Ecto neural progenitor cell (in vitro differentiated cells): ENCODE measurements at places on chromosomes 3 and 15.

- no peak for DNase-seq
These were observed 333.0 kb upstream of the SATB1 start for GRCh38 chr3:18758047-18758704.

DNA sequence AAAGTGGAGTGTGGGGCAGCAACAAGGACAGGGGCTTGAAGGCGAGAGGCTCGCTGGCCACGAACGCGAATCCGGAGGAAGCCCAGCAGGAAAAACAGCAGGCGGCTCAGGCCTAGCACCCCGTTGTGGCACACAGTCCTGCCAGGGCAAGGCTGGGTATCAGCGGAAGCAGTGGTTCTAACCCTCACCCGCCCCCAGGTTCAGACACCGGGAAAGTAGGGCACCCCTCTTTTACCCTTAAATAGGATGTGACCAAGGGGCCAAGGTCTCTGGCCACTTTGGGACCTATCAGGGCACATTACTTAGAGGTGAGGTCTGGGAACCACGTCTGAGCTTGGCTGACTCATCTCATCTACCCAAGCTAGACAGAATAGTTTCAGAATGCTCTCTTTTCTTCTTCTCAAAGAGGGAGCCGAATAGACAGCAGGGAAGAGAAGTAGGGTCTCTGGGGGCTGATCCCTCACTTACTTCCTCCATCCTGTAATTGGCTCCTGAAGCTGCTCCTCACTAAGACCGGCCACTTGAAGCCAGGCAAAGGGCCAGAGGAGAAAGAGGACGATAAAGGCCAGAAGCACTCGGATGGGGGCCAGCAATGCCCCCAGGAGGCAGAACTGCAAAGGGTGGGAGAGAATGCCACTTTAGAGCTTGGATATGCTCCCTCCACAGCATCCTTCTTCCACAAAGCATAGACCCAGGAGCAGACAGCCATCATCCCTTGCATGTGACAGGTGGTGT lies 1.7 kb downstream of the LPCAT4 start:
- no peak for DNase-seq

GRCh38 chr3:15795651-15796308 lies 2.0 kb downstream of the ANKRD28 start:
- no peak for DNase-seq

DNA sequence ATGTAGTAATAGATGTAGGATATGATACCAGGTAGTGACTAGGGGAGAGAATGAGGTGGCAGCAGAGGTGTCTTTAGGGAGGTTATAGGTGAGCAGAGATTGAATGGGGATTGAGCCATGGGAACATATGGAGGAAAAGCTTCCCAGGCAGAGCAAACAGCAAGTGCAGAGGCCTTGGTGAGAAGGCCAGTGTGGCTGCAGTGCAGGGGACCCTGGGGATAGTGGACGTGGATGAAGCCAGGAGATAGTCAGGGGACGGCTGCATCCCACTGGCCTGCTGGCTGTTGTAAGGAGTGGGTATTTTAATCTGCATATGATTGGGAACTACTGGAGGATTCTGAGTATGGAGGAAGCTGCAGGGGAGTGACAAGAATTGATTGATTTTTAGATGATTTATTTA lies 62.7 kb upstream of the TRAK1 start:
- no peak for DNase-seq
